ENCODE measurements at places on chromosomes 16 and 17.

- DNase-seq = no peak
These were observed 40.1 kb upstream of the RHOT1 start for GRCh38 chr17:32102172-32102571.

DNA sequence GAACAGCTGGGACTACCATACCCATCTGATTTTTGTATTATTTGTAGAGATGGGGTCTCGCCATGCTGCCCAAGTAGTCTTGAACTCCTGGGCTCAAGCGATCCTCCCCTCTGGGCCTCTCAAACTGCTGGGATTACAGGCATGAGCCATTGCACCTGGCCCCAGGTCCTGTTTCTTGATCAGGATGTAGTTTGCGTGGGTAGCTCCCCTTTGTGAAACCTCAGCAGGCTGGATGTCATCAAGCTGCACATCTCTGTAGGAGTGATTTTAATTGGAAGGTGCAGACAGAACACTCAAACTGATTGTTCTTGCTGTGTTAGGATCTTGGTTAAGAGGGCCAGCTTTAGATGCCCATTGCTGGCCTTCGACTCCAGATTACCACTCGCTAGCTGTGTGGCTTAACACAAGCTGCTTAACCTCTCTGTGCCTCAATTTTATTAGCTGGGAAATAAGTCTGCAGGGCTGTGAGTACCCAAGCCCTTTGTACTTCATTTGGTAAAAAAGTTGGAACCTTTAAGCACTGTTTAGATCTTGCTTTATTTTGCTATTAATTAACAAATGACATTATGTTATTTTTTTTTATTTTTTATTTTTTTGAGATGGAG is 16.5 kb downstream of the BCO1 start:
- no peak for DNase-seq

DNA sequence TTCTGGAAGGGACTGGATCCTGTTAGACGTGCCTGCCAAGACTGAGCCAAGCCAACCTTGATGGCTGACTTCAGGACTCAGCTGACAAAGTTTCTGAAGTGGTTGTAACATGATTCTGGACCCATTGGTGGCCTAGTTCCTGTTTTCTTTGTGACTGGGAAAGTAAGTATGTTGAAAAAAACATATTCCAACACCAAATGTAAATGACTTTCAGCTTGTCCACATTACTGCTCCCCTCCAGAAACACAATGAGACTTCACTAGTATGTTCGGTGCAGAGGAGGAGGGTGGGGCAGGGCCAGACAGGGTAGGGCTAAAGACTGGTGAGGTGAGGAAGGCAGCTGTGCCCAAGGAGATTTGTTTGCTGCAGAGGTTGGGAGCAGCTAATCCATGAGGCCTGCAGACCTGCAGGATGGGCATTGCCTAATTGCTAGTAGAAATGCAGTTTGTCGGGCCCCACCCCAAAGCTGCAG is 26.4 kb downstream of the NMT1 start:
- DNase-seq = peak; percentile 28

DNA sequence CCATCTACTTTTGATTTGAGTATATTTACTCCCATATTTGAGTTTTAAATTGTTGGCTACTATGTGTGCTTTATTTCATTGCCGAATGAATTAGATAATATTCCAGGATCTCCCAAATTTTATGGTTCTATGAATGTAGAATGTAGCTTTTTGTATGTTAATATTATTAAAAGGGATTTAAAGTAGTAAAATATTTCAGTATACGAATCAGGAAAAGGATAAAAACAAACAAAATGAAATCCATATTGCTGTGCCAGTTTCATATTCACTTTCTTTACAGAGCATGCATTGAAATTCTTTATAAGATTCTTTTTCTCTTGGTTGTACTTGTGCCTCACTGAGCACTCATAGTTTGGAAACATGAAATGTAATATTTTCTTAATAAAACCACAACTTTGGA is 155.1 kb downstream of the CHD9 start:
- DNase-seq = no peak

GRCh38 chr16:21162661-21163151 is 4.2 kb downstream of the LDAF1 start:
- DNase-seq = peak; percentile 49

DNA sequence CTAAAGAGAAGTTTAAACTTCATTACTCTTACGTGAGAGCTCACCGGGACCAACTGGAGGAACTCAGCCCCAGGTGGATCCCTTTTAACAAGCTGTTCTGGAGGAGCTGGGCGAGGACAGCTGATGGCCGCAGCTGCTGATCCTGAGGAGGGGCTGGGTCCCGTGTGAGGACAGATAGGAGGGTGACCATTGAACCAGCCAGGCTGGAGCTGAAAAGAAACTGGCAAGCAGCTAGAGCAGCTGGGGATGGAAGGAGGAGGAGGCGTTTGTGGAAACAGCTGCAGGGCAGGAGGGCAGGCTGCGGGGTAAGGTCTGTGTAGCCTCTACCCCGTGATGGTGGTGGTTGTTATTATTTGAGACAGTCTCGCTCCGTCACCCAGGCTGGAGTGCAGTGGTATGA is 119.5 kb downstream of the AATF start:
- no peak for DNase-seq

DNA sequence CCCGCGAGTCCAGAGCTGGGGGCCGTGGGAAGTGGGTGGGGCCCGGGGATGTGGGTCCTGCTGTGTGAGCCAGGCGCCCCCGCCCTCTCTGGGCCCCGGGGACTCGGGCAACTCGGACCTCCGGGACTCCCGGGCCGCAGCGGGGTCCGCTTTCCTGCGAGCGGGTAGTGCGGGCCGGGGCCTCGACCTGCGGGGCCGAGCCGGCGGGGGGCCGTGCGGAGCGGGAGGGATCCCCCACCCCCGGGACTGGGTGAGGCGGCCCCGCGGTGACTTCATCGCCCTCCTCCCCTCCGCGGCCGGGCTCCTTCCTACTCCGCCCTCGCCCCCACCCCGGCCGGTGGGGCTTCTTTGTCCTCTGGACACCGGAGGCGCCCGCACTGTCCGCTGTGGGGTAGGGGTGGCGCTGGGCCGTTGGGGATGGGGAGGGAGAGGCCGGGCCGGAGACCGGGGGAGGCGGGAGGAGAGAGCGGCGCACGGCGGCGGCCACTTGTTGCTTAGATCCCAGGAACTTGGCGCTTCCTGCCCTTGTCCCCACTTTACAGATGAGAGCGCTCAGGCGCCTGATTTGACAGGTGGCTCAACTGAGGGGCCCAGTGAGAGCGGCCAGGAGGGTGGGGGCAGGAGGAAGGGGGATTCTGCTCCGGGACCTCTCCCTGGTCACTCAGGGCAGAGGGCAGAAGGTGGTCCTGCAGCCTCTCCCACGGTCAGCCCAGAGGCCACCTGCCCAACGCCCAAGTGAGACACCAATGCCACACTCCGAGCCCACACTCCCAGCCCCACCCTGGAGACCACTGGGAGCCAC is 874 bp downstream of the CMTM3 start:
- peak; percentile 40 for DNase-seq

DNA sequence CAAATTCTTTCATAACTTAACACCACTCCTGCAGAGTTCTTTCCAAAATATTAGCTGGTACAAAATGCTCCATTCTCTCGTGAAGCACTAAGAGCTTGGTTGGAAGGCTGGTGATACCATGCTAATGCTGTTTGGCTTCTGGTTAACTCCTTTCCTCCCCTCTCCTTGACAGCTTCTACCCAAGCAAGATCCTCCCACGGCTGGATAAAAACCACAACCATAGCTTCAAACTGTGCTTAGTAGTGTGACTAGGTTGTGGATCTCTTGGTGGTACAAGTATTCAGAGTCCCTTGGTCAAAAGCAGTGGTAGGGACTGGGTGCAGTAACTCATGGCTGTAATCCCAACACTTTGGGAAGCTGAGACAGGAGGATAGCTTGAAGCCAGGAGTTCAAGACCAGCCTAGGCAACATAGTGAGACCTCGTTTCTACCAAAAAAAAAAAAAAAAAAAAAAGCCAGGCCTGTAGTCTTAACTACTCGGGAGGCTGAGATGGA is 2.3 kb downstream of the PHAF1 start:
- DNase-seq = no peak

Data from fibroblast of mammary gland (primary cell).